ENCODE measurements at places on chromosomes 16 and 17. TPM values are rescaled to one million over a fixed set of nuclear protein-coding genes. Genes with fewer than 3 reads are reported as not detected.

DNA sequence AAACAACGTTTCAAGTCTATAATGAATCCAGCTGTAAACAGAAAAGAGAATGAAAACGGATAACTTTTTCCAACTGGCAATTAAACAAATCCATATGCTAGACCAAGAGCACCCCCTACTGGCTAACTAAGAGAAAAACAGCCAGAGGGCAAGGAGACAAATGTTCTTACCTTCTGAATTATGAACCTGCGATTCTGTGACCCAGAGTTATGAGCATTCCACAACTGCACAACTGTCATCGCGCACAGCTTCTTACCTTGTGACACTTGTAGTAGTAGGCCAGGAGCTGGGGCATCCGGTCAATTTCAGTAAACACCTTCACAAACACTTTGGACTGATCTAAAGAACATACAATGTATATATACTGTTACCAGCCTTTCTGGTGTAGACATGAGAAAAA lies 18.6 kb downstream of the COG7 start:
- DNase-seq: no peak

MYBBP1A gene
- 177 TPM for total RNA-seq

FA2H gene
- 25.1 TPM for total RNA-seq

SPECC1 gene
- total RNA-seq: 68.9 TPM

DNA sequence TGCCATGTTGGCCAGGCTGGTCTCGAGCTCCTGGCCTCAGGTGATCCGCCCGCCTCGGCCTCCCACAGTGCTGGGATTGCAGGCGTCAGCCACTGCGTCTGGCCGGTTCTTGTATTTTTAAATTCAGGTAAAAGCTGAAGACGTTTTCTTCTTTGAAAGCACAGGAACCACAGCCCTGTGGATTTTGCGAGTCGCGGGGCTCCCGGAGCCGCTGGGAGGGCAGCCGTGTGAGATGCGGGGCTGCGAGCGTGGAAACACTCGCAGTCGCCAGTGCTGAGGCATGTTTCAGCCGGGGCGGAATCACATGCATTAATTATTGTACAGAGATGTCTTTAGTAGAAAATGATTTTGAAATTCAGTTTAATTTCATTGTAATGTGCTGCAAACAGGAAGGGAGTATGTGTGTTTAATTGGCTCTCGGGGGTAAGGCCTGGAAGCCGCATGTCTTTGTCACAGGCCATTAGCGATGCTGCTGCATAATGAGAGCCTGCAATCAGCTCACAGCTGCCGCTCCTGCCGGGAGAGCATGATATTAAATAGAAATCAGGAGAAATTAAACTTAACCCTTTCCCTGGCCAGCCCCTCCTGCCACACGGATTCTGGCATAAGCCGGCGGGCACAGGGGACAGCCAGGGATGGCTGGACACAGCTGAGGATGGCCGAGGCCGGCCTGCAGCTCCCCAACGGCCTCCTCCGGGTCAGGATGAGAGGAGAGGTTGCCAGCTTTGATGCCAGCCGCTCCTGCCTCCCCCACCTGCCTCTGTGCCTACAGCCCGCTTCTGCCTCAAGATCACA lies 35.4 kb upstream of the CDH15 start:
- no peak for DNase-seq

DNA sequence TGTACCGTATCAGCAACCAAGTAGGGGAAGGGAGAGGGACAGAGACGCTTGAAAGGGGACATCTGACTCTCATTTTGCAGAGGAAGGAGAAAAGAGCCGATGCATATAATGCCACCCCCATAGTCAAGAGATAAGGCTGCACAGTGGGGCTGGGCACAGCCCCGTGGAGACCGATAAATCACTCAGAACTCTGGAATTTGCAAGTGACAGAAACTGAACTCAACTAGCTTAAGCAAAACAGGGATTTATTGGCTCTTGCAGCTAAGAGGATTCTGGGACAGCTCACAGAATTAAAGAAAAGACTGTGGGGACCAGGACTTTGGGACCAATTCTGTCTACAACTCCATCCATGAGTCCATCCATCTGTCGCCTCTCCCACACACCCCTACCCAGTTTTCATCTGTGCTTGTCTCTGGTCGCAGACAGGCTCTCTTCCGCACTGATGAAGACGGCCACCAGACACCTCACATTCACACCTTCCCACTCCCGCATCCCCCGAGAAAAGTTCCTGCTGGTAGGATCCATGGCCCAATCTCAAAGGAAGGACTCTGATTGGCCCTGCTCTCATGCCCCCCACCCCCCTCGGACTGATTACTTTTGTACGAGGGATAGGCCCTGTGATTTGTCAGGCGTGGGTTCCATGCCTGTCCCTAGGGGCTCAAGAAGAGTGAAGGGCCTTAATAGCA lies 105.9 kb upstream of the RPL38 start:
- DNase-seq: no peak
